GM03348 (cell line): ENCODE measurements at places on chromosomes 1 and 21.
A peak's percentile ranks its signal among the peaks of the same experiment; 100 is the strongest.

- no peak for DNase-seq
Measured at GRCh38 chr1:160048335-160048734, 16.5 kb upstream of the PIGM start.

DNA sequence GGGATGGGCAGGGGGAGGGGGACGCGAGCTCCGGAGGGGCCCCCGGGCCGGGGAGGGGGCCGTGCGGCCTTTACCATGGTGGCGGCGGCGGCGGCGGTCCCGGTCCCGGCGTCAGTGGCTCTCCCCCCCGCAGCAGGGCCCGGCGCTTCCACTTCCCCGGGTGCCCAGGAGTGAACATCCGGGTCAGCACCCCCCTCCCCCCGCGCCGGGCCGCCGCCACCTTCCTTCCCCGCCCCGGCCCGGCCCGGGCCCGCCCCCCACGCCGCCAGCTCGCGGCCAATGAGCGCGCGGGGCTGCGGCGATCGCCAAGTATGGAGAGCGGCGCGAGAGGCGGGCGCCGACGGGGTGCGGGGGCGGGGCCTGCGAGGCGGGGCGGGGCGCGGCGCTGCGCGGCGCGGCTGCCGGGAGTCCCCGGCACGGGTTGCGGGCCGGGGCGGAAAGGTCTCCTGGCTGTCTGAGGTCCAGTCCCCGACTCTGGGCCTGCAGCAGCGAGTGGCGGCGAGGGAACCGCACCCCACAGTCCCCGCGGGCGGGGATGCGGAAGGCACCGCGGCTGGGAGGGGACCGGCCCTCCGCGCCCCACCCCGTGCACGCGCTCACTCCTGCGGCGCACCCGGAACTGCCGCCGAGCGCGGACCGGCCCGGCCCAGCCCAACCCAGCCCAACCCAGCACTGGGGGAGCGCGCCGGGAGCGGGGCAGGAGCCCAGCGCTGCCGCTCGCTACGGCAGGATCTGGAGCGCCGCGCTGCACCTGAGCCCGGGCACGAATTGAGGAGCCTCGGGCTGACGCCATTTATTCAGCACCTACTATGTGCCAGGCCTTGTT, at the start of gene CAPZB:
Gene CAPZB (minus strand): TSS at position 178 of the 826 bp plus-strand sequence. CDS start 101 bp downstream, at position 77.
- DNase-seq, result peak; percentile 99

DNA sequence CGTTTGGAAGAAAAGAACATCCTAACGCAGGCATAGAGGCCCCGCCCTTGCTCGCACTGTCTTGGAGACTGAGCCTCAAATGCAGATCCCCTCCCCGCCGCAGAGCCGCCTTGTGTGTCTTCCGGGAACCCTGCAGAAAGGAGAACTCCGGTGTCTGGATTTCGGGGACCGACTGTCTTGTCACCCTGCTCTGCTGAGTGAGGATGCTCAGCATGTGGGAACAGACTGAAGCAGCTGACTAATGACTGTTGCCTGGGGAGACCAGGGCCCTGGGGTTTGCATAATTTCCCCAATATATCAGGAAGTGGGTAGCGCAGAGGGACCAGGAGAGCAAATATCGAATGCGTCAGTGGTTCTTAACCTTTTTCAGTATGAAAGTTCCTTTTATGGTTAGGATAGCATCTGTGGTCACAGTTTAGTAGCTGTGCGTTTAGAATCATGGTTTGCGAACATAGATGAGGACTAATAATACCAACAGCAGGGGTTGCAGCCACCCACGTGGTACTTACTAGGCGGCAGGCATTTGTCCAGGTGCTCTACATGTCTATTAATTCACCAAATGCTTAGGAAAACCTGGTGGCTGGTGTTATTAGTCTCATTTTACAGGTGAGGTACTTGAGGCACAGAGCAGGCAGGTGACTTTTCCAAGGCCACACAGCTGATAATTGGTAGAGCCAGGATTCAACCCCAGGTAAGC, 14.3 kb downstream of the GPR137B start:
- DNase-seq, result no peak

GRCh38 chr1:172515927-172516326, 17.0 kb upstream of the SUCO start:
- no peak for DNase-seq

- no peak for DNase-seq
Measured at GRCh38 chr1:222596696-222597095, 7.0 kb upstream of the TAF1A start.

GRCh38 chr1:93565496-93566206, 116.0 kb downstream of the BCAR3 start:
- peak; percentile 69 for DNase-seq

GRCh38 chr21:30769724-30770431, 14.7 kb upstream of the KRTAP21-1 start:
- no peak for DNase-seq

GRCh38 chr1:39214998-39215873, 10.7 kb downstream of the MACF1 start:
- DNase-seq, result no peak

DNA sequence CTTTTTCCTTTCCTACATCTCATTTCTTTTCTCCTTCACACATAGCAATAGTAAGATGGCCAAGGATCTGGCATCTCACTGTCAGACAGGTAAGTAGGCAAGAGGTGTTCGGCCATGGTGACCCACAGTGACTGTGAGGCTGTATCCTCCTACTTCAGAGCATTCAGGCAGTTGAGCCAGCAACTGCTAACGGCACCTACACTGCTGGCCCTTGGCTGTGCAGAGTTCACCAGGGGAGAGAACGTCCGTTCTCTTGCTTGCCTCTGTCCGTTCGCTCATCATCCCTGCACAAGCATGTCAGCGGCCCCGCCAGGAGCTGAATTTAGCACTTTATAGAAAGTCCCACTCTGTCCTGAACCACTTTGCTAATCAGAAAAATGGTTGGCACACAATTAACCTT, 113.6 kb downstream of the GREM2 start:
- no peak for DNase-seq

DNA sequence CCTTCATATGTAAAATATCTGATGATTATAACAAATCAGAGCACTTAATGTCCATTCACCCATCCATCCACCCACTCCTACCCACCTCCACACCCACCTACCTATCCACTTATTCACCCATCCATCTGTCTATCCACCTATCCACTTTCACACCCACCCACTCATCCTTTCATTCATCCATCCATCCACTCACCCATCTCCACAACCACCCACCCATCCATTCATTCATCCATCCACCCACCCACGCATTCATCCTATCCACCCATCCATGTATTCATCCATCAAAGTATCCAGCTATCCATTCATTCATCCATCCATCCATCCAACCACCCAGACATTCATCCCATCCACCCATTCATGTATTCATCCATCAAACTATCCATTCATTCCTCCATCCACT, 466.1 kb downstream of the AJAP1 start:
- DNase-seq, result no peak

GRCh38 chr1:48471691-48472576, at the start of gene SPATA6:
Gene SPATA6, minus strand, starts transcription at chr1:48472204. Its CDS starts 196 bp downstream, at chr1:48472008.
- DNase-seq, result peak; percentile 98
